ENCODE measurements at places on chromosomes 5 and 9. TPM values are rescaled to one million over a fixed set of nuclear protein-coding genes. Genes with fewer than 3 reads are reported as not detected.

SH2D3C gene
- total RNA-seq: 5.4 TPM

CDKN2AIPNL gene
- 29.5 TPM for total RNA-seq

PCDHGB2 gene
- 7.1 TPM for total RNA-seq

DND1 gene
- 0.74 TPM for total RNA-seq

FAM240B gene
- total RNA-seq: not detected
